ENCODE measurements at places on chromosomes 6 and 20.

GRCh38 chr6:122817766-122818165 is 28.7 kb downstream of the SMPDL3A start:
- DNase-seq = no peak

DNA sequence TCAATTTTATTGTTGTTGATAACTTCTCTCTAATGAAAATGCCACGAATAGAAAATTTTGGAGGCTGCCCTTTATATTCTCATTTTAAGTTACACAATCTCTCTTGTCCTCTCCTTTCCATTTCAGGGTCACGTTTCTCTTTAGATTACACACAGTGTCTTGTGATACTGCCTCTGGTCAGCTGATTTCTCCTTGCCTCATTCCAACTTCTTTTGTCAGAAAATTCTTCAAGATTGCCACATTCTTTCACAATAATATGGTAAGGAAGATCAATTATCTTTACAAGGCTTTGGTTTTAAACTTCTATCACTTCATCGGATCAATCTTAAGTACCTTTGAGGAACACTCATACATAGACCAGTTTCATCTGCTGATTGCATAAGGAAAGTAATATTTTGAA is 370.3 kb downstream of the RFPL4B start:
- no peak for DNase-seq

DNA sequence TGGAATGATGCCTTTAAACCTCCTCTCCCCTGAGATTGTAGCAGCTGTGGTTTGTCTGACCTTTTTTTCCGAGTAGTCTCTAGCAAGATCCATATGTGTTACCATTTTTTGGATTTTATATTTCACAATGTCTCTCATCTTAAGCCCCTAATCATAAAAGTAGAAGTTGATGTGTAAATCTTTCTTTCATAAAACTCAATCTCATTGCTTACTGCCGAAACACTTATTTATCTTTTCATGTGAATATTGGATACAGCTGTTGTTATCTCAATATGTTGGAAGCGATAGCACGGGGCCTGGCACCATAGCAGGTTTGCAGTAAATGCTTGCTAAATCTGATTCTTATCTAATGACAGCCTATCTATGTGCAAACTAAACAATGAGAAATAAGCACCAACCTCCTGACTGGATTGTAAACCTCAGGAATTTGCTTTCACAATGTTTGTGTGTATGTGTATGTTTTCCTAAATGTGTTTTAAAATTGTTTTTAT is 14.2 kb downstream of the SMPDL3A start:
- DNase-seq = no peak

GRCh38 chr20:20929341-20929740 is 176.8 kb downstream of the LINC00237 start:
- no peak for DNase-seq

DNA sequence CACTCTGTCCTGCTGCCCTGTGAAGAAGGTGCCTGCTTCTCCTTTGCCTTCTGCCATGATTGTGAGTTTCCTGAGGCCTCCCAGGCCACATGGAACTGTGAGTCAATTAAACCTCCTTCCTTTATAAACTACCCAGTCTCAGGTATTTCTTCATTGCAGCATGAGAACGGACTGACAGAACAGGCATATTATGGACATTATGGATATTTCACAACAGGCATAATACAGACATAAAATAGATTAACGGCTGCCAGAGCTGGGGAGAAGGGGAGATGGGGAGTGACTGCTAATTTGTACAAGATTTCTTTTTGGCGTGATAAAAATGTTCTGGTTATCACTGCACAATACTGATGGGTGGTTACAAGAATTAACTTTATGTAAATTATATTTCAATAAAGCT is 29.4 kb downstream of the TRPC4AP start:
- no peak for DNase-seq

DNA sequence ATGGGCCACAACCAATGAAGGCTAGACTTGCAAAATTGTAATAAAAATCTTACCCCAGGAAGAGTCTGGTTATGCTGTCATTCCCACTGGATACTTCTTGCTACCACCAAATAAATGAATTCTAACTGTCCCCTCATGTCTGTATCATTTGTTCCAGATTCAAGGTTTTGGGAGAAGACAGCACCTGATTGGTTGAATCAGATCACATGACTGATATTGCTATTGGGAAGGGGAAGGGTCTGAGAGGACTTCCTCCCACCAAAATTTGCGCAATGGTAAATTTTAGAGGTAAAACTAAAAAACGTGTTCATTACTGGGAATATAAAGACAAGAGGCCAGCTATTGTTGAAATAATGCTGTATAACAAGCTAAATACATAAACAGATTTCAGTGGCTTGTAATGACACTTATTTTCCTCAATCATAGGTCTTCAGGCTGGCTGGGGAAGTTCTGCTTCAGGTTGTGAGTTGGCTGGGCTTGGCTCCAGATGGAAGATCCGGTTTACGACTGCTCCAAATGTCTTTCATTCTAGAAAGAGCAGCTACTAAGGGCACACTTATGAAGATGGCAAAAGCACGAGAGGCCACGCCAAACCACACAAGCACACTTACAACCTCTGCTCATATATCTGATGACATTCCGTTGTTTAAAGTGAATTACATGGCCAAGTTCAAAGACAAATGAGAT is 27.1 kb upstream of the TASP1 start:
- no peak for DNase-seq

DNA sequence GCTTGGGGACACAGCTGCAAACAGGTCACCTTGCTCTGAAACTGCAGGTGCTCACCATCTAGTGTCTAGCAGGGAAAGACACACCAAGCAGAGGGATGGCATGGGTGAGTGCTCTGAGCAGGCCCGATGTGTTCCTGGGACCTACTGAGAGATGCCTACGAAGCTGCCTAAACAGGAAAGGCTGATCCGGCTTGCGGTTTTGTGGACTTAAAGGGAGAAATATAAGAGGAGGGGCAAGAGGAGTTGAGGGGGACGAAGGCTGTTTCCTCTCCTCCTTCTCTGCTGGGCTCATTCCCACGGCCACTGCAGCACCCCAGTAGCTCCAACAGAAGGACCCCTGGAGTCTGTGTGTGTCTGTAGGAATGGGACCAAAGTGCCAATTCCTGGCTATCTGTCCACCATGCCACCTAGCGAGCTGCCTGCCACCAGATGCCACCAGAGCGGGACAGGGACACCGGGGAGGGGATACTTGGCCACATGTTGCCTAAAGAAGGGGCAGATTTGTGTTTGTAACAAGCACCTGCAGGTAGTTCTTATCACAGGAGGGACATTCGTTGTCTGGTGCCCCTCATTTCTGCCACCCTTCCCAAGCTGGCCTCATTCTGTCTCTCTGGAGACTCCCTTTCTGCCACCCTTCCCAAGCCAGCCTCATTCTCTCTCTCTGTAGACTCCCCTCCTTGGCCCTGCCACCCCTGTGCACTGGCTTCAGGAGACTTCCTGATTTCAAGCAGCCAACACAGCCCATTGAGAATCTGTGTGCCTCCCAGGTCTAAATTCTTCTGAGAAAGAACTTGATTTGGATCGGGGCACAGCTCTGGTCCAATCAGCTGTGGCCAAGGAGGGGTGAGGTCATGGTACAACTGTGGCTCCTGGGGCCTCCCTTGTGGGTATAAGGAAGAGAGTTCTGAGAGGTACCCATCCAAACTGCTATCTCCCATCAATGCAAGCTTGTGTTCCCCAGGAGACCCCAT is 221.8 kb downstream of the ANKRD60 start:
- no peak for DNase-seq

DNA sequence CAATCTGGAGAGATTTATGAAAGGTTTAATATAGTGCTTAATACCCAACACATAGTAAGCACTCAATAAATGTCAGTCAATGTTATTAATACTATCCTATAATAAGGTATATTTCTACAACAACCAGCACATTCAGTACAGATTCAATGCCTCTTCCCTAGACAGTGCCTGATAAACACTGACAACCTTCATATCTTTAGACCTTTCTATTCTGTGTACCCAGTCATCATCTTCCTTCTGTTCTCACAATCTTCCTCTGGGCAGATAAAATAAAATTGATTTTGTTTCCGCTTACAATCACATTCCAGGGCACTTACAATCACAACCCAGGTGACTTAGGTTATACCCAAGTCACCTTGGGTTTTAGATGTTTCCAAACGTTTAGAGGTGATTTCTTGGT is 11.0 kb upstream of the LOC128125822 start:
- no peak for DNase-seq

GRCh38 chr6:123668063-123668462 is 31.3 kb upstream of the TRDN start:
- DNase-seq = no peak

GRCh38 chr6:107604549-107604948 is 114.6 kb downstream of the SOBP start:
- DNase-seq = no peak

DNA sequence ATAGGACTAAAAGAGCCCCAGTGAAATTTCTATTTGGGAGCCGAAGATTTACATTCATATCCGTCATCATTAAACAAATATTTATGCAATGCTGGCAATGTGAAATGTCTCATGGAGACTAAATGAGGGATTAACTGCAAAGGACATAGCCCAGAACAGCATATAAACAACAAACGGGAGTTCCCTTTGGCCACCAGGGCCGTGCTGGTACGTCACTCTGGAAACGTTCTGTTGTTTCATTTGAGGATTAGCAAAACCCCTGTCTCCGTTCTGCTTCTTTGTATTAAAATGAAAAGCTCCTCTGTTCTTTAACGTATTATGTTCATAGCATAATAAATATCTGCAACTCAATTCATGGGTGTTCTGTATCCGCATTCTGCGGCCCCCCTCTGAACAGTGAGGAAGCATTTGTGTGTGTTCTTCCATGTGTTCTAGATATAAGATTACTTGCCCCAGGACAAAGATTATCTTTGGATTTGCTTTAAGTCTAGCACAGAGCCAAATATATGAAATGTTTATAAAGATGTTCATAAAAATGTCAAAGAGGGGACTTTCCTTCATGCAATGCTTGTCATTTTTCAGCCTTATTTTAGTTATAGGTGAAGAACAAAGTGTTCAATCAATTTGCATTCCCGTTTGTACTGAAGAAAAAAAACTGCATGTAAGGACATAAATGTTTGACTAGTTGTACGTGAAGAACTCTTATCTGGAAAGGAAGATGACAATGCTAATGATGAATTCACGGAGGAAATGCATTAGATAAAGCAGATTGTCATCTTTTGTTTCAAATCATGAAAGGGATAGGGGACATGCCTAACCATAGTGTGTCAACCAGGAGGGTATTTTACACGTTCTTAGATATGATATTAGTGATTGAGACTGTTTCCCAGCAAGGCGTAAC is 90.0 kb upstream of the TNFAIP3 start:
- DNase-seq = no peak

DNA sequence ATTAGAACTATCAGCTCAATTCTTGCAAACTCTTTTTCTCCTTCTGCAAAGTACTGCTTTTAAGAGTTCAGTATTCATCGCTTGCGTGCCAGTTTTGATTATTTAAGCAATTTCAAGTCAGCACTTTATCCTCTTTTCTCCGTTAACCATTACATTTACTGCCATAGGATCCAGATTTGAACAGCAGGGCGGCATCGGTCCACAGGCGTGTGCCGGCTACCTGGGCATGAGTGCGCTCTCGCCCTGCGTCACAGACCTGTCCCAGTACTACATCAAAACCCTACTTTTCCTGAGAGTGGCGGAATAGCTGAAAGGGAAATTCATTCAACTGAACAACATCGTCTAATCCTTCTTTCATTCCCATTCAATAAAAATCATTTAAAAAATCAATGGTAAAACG is 53.4 kb downstream of the MYLK4 start:
- no peak for DNase-seq

DNA sequence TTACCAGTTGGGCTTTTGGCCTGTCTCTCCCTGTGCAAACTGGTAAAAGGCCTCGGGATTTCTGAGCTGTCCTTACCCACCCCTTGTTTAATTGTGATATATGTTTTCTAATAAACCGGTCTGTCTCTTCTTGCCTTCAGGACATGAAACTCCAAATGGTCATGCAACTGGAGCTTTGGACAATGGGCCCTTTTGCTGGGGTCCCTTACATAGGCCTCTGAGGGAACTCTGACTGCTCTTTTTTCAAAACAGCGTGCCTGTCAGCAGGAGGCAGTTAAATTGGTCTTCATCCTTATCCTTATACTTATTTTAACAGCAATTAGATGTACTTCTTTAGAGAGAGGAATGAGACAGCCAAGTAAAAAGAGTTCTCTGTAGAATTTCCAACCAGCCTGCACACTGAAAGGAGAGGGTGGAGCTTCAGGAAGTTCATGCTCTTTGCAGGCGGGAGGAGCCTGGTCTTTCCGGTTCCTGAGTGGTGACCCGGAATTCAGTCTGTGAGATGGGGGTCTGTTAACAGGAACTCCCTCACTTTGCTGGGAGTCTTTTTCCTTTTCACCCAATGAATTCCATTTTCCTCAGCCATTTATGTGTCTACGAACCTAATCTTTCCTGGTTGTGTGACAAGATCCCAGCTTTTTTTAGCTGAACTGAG is 299.6 kb upstream of the GJE1 start:
- DNase-seq = no peak

DNA sequence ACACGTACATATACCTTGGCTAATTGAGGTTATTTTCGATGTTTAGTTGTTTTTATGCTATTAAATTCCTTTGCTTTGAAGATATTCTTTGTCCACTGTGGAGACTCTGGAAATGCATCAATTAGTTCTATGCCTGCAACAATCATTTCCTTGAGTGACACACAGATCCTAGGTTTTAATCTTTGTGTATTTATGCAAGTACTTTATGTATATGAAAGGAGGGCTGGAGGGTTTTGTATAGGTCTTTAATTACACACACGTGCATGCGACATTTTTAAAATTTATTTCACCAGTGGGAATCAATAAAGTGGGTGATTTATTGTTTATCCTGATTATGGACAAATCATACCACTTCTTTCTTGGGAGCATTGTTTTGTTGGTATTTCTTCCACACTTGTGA is 57.3 kb downstream of the ZFAND3 start:
- no peak for DNase-seq

DNA sequence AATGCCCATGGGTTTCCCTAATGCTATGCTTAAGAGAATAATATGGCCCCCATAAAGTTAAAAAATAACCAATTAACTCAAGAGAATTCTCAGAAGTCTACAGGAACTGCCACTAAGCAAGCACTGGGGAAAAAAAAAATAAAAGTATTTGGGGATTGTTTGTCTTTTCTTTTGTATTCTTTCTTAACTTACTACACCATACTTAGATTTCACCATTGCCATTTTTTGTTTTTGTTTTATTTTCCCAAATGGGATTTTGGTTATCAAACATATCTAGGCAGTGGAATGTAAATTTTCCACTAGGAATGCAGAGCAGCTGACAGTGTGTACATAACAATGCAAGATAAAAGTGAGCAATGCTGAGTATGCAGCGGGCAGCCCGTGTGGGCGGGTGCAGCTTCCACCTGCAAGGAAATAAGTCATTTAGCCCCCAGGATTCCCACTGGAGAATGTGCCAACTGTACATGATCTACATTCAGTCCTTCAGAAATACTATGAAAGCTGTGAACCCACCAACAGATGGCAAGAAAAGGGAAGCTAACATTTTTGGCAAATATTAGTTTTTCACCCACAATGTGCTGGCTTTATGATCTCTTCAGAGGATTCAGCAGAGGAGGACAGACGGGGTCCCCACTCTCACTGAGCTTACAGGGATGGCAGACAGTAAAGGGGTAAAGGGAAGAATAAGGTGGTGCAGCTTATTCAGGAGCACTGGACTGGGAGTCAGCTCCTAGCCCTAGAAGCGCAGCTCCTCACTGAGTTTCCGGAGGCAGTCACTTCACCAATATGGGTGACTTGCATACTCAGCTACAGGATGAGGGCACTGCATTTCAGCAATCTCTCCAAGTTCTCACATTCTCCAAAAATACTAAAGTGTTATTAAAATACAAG is 44.4 kb downstream of the DCDC2 start:
- no peak for DNase-seq
